ENCODE measurements at places on chromosomes 7 and 10. TPM values are rescaled to one million over a fixed set of nuclear protein-coding genes. Genes with fewer than 3 reads are reported as not detected.
A peak's percentile ranks its signal among the peaks of the same experiment; 100 is the strongest.

LIPJ gene
- polyA plus RNA-seq: 0.10 TPM

ZNF33A gene
- polyA plus RNA-seq: 70.9 TPM

HERC4 gene
- polyA plus RNA-seq: 66.7 TPM

JAKMIP3 gene
- polyA plus RNA-seq: 0.25 TPM

PRLHR gene
- polyA plus RNA-seq: not detected

PAX4 gene
- not detected for polyA plus RNA-seq

NXPH1 gene
- polyA plus RNA-seq: 0.25 TPM

ZP3 gene
- 3.3 TPM for polyA plus RNA-seq

PLA2G12B gene
- polyA plus RNA-seq: 10.4 TPM

FBXL15 gene
- 5.6 TPM for polyA plus RNA-seq

C10orf120 gene
- polyA plus RNA-seq: not detected

SLC26A5 gene
- polyA plus RNA-seq: 0.75 TPM

PIK3AP1 gene
- polyA plus RNA-seq: 4.5 TPM

GRCh38 chr7:20988340-20988739 is 201.7 kb upstream of the SP8 start:
- no peak for DNase-seq

GRCh38 chr7:30390736-30391636 is 87.6 kb downstream of the NOD1 start:
- no peak for DNase-seq

DNA sequence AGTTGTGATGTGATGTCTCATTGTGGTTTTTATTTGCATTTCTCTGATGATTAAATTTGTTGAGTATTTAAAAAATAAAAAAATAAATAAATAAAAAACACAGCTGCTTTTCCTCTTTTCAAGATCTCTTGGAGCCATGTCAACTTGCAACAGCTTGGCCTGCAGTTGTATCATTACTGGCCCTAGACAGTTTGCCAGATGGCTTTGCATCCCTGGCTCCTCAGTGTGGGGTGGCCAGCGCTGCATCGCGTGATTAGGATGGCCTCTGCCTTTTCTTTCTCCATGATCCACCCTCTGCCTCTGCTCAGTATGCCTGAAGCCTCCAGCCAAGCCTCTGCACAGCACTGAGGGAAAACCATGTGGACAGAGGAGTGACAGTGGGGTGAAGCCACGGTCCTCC is 96.8 kb downstream of the PPP1R3C start:
- DNase-seq: no peak

GRCh38 chr7:104951546-104951945 is 62.5 kb upstream of the KMT2E start:
- DNase-seq: no peak

- no peak for DNase-seq
These were observed 292.5 kb upstream of the NRP1 start for GRCh38 chr10:33626798-33627466.

- no peak for DNase-seq
These were observed 55.2 kb downstream of the ELFN1 start for GRCh38 chr7:1725199-1725690.

DNA sequence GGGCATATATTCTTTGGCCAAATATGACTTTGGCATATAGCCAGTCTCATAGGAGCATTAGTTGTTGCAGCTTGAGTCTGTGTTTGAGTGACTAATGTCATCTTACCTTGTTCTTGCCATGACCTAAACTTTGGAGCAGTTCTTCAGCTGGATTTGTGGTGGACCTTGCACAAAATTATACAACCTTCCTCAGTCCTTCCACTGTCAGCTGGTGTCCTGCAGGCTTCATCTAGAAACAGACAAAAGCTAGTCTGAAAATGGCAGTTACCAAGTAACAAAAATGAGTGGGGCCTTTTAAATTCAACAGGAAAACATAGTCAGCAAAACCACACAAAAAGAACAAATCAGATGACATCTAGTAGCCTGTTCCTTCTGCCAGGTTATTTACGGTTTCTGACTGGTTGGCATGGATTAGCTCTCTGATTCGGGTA is 59.5 kb upstream of the HECTD2 start:
- DNase-seq: no peak

- no peak for DNase-seq
These were observed 32.0 kb downstream of the PPP1R9A start for GRCh38 chr7:94939395-94939794.

DNA sequence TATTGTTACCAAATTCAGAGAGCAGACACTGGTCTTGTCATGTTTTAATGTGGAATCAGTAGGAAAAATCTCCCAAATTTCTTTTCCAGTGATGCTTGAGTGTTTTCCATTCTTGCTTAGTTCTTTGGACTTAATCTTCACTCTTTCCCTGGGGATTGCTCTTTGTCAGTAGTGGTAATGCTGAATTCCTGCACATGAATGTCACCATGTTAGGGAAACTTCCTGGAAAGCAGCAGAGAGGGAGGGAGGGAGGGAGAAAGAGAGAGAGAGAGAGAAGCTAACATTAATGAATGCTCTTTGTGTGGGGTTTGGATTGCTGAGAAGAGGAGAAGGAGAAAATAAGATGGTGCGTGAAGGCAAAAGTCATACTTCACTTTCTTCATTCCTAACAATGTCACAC is 295.3 kb upstream of the COBL start:
- no peak for DNase-seq

DNA sequence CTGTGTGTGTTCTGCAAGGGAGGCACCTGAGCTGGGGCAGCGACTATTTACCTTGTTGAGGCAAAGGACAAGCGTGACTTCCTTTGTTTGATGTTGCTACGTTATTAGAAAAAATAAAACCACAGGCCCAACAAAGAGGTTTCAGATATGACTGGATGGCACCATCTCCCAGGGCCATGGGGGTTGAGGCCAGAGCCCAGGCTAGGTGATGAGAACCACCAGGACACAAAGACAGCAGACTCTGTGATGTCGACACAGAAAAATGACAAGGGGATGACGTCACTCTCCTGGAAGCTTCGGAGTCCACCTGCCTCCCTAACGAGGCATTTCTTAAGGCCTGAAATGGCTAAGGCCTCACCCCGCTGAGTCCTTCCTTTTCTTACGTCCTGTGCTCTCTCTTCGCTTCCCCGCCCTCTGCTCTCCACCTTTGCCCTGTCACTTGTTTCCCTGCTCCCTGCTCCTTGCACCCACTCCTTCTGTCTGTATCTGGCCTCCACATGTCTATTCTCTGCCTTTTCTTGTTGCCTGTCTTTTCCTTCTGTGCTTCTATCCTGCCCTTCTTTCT is 83.0 kb upstream of the ADRB1 start:
- DNase-seq: no peak

GRCh38 chr10:42802876-42803275 is 20.3 kb downstream of the BMS1 start:
- DNase-seq: no peak

DNA sequence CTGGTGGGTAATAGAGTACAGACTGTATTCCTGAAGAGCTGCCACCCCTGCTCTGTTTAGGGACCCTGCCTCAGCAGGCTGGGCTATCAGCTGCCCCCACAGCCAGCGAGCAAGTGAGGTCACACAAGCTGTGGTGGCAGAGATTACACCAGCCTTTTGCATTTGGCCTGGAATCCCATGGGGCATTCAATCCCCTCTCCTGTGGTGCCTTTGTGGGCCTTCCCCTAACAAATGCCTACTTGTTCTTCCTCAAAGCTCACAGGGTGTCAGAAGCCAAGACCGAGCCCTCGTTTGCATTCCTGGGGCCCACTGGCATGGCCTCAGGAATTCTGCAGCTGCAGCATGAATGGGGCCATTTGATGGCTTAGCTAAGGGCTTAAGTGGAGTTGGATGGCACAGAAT is 212.7 kb upstream of the PHYHIPL start:
- DNase-seq: no peak

DNA sequence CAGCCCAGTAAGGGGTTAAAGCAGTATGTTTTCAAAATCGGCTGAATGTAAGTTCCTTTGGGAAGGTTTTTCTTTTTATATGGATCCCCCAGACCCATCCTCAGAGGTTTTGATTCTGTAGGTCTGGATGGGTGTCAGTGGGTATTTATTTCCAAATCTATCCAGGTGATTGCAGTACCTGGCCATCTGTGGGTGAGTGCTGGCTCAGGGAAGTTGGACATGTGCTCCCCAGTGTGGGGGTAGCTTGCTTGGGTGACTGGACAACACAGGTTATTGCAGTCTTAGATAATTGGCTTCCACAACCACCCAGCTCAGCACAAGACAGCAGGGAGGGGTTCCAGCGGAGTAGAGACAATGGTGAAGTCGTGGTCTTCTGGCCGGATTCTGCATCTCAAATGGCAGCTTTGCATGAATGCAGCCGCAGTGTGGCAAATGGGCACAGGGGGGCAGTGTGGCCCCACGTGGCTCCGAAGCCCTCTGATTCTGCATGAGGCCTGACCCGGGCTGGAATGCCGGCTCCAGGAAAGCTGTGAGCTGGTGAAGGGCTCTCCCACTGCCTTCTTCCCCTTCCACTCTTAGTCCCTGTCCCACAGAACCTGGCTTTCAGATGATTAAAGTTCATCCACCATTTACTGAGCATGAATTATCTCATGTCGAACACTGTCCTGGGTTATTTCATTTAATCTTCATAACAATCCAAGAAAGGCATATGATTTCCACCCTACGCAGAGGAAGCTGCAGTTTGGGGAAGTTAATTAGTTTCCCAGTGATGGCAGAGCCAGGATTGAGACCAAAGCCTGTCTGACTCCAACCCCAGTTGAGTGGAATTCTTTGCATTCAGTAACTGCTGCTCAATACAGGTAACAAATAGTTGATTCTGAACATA is 64.5 kb upstream of the SYPL1 start:
- peak; percentile 73 for DNase-seq

DNA sequence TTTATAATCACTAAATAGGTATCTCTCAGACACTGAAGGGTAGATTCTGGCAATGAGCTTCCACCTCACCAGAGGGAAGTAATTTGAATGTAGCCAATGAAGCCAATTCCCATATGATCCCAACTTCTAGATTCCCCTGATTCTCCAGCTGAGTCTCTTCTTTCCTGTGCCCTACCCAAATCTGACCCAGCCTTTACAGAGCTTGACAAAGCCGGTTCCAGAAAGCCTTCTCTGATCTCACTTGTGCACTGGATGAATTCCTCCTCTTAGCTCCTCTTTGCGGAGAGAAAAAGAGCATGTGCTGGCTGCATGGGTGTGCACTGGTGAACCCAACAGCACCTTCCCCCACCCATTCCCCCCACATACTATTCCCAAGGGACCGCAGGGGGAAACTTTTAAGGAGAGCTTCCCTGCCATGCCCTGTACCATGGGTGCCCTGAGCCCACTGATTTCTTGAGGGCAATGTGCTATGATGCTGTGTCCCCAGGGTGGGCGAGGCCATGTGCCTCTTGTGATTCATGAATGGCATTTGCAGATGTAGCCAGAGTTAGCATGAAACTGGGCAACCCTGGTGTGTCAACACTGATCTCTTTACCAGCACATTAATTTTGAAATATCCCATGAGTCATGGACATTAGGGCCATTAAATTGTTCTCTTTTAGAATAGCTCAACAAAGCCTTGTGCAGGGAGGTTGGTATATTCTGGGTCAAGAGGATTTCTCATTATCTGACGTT is 50.4 kb upstream of the PLEKHA1 start:
- no peak for DNase-seq

GRCh38 chr10:118374404-118374803 is 32.3 kb upstream of the FAM204A start:
- no peak for DNase-seq

DNA sequence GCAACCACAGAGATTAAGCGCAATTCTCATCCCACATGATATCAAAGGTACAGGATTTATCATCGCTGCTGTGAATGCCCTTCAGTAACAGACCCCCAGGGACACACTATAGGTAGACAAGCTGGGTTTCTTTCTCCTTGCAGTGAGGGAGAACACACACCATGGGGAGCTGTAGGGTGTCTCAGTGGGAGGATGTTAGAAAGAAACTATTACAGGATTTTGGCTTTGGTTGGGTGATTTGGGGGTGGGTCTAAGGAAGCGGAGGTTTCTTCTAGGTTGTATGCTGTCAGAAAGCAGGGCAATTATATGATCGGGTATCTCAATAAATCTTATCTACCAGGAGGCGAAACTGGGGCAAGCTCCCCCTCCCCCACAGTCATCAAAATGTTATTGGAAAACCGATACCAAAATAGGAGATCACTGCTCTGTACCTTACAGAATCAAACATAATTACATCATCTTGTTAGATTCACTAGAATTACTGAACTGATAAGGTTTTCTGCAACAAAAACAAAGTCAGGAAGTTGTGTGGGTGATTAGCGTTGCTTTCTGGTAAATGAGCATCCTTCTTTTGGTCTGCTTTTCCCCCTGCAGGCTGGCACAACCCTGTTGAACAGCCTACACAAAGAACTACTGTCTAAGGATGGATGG is 209.7 kb downstream of the TEX36 start:
- no peak for DNase-seq

- peak; percentile 18 for DNase-seq
These were observed 780 bp downstream of the CYP3A5 start for GRCh38 chr7:99679032-99679399.

GRCh38 chr10:14757986-14758385 is 16.7 kb downstream of the FAM107B start:
- DNase-seq: no peak

- no peak for DNase-seq
These were observed 7.0 kb downstream of the AIMP2 start for GRCh38 chr7:6015917-6016652.
